Activated gamma-delta T cell treated with Interleukin-2 at 50 U/mL for 16 hours (primary cell): ENCODE measurements at places on chromosomes 3 and 15.

GRCh38 chr3:15903164-15903563 is 105.4 kb upstream of the ANKRD28 start:
- DNase-seq, result no peak

DNA sequence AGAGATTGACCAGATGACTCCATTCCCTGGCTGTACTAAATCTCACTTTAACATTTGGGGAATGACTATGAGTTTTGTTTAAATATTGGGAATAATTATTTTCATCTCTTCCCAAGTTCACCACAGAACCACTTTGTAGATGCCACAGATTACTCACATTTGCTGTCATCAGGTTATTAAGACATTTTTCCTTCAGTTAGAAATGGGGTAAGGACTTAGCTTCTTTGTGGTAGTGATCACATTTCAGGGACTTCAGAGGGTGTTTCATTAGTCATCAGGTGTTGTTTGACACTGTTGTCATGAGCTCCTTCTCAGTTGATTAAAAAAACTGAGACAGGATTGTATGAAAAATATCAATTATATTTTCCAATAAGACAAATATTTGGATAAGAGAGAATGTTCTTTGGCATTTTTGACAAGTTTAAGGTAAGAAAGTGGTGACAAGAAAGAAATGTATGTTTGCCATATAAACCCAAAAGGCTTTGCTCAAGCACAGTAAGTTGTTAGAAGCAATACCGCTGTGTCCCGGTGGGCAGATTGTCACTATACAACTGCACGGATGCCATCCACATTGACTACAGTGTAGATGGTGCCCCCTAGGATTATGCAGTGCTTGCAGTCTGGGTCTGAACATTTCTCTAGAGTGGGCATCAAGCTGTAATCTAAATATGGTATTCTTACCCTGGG is 22.3 kb downstream of the FBXL2 start:
- DNase-seq, result no peak

DNA sequence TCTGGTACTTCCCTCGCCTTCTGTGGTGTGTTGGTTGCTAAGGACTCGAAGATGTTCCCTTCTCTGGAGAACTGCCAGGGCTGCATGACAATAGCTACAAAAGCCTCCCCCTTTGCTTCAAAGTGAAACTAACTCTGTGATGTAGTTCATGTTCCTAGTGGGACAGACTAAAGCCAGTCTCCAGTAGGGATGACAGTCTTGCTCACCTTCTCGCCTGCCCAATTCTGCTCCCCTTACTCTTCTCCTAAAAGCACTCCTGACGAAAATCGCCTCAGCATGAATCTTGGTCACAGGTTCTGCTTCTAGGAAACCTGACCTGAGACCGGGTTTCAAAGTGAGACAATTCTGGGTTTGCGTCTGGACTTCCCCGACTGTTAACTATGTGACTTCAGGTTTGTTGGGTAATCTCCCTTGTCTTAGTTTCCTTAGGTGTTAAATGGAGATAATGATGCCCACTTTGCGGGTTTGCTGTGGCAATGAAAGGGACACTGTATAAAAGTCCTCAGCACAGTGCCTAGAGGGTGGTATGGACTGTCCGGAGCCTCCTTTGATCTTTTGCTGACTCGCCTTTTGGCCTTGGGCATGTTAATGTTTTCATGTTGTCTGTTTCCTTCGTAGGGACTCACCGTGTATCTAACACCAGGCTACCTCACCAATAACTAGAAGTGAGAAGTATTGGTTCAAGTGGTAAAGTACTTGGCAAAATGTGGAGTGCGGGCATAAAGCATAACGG is 24.9 kb upstream of the THRB start:
- no peak for DNase-seq

DNA sequence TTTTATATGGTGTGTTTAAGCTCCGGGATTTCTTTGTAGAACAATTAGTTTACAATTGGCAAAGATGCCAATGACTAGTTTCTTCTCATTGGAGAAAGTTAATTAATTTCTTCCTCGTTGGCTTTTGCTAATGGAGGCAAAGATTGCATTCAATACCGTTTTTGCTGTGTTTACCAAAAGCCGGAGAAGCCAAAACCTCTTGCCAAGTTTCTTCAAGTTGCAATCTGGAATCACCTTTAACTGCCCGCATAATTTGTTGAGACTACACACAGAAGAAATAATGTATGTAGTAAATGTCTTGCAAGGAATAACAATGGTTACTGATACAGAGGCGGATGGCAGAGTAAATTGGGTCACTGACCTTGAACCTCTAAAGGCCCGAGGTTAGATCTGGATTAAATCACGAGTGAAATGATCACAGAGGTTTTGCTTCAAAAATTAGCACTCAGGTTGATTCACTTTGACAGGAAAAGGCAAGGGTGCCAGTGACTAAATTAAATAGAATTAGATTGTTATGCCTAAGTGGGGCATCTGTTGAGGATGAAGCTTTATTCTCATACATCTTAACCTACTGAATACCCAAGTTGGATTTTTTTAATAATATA is 732.1 kb upstream of the NR2F2 start:
- DNase-seq, result no peak

DNA sequence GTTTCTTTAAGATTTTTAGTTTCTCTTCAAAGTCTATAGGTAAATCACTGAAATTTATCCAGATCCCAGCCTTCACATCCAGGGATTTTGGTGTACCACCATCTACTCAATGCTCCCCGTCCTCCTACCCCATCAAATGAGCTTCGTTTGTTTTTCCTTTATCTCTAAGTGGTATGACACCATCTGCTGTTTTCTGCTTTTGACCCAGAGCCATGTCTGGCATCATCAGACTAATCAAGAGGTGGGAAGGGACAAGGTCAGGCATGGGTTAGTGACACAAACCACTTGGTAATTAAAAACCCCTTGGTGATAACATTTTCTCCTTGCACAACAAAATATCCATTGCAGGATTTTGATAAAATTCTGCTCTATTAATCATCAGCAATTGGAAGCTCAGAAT is 92.7 kb upstream of the GOLGA8J start:
- no peak for DNase-seq

DNA sequence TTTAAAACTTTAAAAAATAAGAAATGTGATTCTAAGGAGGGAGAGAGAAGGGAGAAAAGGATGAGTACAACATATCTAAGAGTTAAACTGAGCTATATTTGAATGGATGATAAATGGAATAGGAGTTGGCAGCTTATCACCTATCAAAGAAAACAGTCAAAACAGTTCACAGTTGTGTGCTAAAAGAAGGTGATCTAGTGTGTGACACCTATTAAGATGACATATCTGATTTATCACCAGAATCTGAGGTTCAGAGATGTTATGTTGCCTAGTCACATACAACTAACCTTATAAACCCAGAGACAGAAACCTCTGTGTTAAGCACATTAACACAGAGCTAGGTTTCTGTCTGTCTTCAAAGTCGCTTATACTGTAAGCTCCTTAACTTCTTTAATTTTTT is 3.0 kb downstream of the ATP13A3 start:
- no peak for DNase-seq

- DNase-seq, result no peak
These were observed 369.0 kb upstream of the CFAP20DC start for GRCh38 chr3:59418836-59419235.

- DNase-seq, result no peak
These were observed 8.8 kb downstream of the STAB1 start for GRCh38 chr3:52503788-52504424.

DNA sequence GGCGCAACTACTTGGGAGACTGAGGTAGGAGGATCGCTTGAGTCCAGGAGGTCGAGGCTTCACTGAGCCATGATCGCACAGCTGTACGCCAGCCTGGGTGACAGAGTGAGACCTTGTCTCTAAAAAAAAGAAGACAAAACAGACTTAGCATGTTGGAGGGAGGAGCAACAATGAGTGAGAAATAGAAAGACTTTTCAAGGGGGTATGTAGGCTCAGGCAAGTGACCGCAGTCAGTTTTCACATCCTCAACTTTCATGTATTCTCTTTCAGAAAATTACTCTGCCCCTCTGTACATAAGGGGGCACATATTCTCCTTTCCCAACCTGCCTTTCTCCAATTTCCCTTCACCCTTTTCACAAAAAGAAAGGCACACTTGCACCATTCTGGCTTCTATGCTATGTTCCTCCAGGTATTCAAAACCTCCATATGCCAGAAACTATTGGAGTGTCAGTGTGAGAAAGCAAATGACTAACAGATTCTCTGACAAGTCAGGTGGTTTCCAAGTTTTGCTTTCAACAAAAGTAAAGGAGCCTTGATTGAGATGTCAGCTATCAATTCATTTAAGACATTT is 7.6 kb downstream of the NSUN3 start:
- DNase-seq, result no peak
